Left kidney (tissue), 8 donors: ENCODE measurements at places on chromosomes 4 and X. TPM values are rescaled to one million over a fixed set of nuclear protein-coding genes. Genes with fewer than 3 reads are reported as not detected.

The ZNF711 gene
- polyA plus RNA-seq: 96.3 TPM

The MAPK10 gene
- 89.8 TPM for polyA plus RNA-seq

The DUSP21 gene
- not detected for polyA plus RNA-seq

The CAPN6 gene
- polyA plus RNA-seq: 26.3 TPM

The SLC2A9 gene
- polyA plus RNA-seq: 10.3 TPM
